ENCODE measurements at places on chromosomes 7 and 10.

DNA sequence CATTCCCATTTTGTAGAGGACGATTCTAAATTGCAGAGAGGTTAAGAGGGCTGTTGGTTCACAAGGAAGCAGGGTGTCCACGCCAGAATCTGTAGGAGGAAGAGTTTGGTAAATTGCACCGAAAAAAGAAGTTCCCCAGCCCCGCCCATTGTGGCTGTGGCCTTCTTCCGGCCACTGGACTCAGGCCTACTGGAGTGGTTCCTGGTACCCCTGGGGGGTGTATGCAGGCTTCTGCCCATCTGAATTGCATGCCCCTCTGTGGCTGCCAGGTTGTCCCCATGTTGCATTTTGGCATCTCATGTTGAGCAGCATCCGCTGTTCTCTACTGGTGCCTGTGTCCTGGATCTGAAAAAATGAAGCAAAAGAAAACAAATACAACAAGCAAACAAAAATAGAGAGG is 234.2 kb downstream of the WDR11 start:
- no peak for DNase-seq

DNA sequence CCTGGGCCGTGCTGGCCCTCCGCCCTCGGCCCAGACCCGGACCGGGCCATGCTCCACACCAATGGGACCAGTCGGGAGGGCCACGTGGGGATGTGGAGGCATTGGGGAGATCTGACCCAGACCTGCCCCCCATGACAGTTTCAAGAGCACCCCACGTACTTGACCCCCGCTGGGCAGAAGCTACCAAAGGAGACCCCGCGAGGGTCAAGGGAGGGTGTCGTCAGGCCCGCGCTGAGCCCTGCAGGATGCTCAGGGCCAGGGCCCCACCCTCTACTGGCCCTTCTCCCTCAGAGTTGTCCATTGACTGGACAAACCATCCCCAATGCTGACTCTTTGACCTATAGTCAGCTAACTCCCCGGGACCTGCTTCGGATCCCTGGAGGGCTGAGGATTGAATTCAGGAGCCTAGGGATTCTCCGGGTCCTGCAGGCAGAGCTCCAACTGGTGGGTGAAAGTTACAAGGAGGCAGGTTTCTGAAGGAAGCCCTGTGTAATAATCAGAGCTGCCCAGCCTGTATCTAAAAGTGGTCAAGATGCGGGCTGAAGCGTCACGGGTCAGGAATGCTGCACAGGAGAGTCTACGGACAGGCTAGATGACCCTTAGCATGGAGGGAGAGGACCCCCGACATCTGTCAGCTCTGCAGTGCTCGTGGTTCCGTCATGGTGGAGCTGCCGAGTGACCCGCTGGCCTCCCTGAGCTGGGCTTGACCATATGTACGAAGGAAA is 498 bp upstream of the CALHM2 start:
- DNase-seq: no peak

GRCh38 chr7:102119925-102120324 is 166.7 kb upstream of the SH2B2 start:
- DNase-seq: no peak

GRCh38 chr7:121385056-121385799 is 10.9 kb downstream of the FAM3C start:
- DNase-seq: no peak

DNA sequence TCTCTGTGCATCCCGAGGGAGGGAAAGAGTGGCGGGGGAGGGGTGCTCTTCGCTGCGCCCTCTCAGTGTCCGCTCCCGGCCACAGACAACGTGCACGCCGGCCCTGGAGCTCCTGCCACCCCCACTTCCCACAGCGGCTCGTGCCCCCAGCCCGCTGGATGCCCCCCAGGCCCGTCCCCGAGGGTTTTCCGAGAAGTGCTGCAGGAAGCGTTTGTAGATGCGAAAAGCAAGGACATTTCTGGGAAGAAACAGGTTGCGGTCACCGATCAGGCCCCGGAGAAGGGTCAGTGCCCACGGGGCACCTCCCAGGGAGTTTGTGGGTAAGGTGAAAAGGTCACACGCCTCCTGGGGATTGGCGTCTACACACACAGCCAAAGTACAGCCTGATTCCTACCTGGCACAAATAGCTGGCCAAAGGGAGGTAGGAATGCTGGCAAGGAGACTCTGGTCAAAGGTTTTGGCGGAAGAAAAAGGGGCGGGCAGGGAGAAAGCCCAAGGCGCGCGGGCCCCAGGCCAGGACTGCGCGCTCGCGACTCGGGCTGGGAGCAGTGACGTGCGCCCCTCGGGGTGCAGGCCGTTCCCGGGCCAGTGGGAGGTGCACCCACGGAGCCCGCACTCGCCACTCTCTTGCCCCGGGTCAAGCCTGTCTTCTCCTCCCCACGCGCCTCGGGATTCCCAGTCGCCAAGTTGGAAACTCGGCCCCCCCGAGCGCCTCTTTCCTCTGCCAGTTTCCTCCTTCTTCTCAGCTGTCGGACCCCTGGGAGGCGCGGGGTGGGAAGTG is 1.5 kb upstream of the NRP1 start:
- DNase-seq: no peak

GRCh38 chr10:102410429-102411073 is 8.0 kb downstream of the PSD start:
- no peak for DNase-seq

DNA sequence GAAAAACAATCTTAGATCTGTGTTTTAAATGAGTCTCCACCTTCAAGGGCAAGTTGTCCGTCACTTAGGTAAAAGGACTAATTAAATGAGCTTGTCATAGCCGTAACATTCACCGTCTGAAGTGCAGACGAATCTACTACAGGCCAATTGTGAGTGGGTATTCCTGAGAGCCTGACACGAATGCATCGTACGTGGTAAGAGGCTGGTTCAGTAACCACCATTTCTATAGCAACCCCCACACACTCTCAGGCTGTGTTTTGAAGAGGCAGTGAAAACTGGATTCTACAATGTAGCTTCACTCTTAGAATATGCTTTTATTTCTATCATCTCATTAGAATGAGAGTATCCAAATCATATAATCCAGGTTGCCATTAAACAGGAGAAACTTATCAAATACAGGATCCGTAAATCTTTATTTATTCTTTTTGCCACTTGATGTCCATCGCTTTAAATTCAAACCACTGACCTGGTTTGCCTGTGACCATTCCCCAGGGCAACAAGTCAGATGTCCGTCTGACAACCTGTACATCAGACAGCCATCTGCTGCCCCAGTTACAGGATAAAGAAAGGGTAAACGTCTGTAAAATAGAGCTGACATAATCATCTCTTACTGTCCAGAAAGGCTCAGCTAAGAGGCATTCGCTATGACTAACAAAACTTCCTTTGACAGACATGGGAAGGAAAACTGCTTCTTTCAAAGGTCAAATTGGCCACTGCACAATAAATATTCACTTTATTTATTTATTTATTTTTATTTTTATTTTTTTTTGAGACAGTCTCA is 70.3 kb upstream of the NMT2 start:
- DNase-seq: no peak

GRCh38 chr7:166338-167060 is 25.9 kb upstream of the FAM20C start:
- no peak for DNase-seq

DNA sequence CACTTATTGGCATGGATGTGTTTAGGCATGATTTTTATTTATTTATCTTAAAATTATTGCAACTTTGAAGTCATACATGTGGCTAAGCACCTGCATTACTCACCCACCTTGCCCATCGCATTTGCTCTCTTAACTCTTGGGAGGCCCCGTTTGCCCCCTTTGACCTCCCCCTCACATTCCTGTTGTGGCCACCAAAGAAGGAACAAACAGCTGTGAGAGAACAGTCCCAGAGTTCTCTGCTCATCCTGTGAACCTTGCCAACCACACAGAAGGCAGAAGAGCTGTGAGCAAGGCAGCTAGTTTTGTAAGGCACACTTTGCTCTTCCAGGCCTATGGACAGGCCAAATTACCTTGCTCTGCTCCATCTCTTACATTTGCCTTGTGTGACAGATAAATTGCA is 23.6 kb upstream of the FGL2 start:
- no peak for DNase-seq

DNA sequence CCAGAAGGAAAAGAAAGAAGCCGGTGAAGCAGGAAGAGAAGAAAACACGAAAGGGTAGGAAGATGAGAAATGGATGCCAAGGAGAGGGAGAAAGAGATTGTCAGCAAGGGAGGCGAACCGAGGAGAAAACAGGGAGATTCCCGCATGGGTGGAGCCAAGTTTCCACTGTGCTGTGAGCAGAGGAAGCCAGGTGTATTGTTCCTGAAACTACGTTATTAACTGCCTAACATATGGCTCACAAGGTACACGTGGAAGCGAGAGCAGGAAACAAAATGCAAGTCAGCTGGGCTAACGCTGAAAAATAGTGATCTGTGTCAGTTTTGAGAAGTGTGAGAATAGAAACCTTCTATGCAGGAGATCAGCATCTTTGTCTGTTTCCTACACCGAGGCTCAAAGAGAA is 20.4 kb upstream of the HIPK2 start:
- DNase-seq: no peak

DNA sequence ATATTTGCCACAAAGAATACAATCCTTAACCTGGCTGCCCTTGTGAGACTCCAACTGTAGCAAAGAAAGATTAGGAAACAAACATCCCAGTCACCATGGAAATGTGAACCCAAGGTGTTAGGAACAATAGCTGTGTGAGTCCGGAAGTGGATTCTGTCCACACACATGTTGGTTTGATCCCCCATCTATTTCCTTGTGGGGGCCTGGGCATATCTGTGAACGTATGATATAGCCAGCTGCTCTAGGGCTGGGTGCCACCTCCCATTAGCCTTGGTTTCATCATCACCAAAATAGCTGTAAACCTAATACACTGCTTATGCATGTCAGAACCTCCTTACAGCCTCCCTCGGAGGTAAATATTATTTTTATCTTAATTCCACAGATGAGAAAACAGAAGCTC is 26.4 kb downstream of the GRK5 start:
- DNase-seq: no peak

DNA sequence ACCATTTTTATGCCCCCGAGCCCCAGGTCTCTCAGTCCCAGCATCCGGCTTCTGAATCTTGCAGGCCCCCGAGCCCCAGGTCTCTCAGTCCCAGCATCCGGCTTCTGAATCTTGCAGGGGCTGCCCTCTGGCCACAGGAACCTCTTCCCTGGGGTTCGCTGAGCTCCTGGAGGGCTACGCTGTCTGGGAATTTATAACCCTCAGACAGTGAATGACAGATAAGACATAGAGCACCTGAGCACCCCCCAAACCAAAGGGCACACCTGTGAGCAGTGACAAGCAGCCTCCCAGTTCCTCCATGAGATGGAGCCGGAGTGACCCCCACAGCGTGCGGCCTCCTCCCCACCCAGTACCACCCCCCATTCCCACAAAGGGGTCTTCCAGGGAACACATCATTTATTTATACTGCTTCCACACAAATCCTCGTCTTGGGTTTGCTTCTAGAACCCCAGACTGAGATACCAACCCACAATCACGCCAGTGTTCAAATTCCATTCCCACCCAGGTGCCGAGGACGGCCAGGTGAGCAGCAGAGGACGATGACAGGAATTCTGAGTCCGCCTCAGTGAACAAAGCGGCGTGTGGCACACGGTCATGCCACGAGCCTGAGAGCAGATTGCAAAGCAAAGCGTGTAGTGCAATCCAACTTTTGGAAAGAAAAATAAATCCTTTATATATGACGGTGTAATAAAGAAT is 57.7 kb upstream of the FAM20C start:
- DNase-seq: no peak

- no peak for DNase-seq
Observed at GRCh38 chr10:124648131-124648475, 96.1 kb downstream of the FAM53B start.

DNA sequence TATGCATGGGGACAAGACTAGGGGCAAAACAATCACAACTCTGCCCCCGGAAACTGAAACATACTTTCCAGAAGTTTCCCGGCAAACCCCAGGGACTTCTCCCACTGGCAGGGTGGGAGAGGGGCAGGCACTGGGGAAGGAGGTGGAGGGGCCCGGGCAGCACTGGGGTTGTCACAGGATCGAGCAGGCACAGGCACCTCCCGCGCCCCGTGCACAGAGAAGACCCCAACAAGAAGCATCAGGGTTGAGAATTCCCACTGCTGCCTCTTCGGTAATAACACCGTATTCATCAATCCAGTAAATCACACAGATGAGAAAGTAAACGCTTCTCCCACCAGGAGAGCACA is 490.5 kb downstream of the PTPRN2 start:
- DNase-seq: no peak

DNA sequence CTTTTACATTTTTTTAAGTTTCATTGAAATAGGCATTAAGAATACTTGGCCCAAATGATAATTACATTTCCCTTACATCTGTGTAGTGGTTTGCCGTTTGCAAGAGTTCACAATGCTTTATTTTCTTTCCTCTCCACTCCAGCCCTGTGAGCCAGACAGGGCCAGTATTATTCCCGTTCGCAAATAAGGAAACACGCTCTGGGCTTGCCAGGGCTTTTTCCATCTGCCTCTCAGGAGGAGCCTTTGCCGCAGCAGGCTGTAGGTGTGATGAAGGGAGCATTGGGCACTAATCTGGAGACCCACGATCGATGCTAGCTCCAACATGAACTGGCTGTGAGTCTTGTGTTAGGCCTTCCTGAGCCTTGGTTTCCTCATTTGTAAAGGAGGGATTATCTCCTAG is 154.4 kb downstream of the GALNT17 start:
- no peak for DNase-seq

DNA sequence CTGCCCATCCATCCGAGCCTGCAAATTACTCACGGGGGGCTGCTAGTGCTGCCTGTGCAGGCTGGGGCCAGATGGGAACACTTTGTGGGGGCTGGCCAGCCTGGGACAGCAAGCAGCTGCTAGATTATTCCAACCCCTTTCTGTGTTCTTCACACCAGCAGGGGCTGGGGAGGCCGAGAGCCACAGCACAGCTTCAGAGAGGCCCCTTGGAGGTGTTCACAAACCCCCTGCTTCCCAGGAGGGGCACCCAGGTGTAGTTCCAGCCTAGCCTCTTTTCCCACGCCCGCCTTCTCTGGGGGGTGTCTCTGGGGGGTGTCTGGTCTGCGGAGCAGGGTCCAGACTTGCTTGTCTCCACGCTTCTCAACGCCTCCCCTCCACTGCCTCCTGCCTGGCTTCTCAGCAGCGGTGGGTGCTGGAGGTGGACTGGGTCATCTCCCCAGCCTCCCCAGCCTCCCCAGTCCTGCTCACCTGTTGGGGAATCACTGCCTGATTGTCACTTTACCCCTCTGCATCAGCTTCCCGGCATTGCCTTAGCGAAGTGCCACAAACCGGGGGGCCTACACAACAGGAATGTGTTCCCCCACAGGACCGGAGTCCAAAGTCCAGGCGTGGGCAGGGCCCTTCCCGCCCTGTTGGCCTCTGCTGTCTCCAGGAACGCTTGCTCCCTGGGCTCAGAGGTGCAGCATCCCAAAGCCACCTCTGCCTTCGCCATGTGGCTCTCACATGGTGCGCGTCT is 74.0 kb upstream of the EN2 start:
- DNase-seq: no peak

DNA sequence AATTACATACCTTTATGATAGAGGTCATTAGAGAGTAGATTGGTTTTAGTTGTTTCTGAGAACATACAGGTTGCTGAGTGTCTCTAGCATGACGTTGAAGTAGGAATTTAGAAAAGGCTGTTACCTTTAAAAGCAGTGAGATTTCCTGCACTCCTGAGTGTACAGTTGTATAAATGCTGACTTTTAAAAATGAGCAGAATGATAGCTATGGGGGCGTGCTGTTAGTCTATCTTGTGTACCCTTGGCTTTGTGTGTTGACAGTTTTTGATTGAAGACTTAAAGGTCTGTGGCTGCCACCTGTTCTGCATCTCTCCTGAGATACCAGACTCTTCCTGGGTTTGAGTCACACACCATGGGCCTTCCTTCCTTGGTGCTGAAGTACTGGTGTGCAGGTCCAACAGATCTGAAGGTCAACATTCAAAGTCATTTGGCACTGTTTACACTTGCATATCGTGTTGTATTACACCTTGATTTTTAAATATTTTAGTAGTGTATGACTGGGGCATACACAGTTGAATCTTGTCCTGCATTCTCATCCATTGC is 23.8 kb downstream of the DNAJB6 start:
- no peak for DNase-seq

Data from HS-27A (cell line).